ENCODE measurements at places on chromosomes 6 and 20.

DNA sequence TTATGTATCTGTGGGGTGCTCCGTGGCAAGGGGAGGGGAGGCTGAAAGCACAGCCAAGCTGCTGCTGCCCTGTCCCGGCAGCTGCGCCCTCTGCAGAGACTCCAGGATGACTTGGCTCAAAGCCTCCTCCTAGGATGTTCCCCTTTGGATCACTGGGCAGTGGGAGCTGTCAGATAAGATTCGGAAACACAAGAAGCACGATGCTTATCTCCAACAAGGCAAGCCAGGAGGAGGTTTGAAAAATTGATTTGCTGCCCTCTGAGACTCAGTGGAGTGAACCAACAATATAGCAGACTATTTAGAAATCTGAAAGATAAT, 776.4 kb downstream of the C6orf118 start:
- DNase-seq, result peak; percentile 6

DNA sequence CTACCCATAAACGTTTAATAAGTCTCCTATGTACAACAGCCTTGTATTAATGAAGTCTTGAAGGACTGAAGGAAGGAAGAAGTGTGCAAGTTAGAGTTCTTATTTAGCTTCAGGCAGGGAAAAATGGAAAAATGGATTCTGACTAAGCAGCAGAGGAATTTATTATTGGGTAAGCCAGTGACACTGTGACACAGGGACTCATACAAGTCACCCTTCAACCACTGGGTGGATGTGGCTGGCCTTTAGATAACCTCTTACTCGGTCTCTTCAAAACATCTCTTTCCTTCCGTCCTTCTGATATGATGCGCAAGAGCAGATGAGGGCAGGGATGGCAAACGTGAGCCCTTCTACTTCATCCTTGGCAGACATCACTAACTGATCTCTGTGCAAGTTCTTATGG, 145.6 kb downstream of the DHX35 start:
- no peak for DNase-seq

DNA sequence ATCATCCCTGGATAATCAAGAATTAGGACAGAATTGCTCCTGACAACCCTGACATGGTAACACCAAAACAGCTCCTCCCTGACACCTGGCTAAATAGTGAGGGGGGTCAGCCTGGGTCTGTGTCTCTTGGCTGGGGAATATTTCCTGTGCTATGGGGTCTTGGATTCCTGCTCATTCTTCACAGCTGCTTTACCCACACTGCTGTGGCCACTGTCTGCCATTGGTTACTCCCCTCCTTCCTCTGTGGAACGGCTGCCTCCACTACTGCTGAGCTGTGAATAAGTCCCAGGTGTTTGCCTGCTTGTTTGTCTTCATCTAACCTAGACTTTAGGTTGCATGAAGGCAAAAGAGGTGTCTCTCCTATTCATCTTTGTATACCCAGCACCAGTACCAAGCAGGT, 33.9 kb upstream of the TXLNB start:
- no peak for DNase-seq

GRCh38 chr6:159157431-159157830, 11.8 kb upstream of the FNDC1 start:
- DNase-seq, result no peak

DNA sequence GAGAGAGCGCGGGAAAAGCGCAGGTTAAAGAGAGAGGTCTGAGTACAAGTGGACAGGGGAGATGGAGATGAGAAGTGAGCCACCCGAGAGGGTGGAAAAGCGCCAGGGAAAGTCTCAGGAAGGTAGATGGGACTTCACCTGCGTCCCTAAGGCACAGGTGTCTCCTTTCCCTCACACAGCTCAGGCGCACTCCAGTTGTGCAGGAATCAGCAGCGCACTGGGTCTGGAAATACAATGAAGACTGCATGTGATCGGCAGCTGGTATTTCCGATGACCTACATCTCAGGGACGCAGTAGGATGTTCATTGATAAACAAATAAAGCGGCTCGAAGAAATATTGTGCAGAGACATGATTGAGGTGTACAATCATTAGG, 432 bp upstream of the KHDRBS2 start:
- no peak for DNase-seq

DNA sequence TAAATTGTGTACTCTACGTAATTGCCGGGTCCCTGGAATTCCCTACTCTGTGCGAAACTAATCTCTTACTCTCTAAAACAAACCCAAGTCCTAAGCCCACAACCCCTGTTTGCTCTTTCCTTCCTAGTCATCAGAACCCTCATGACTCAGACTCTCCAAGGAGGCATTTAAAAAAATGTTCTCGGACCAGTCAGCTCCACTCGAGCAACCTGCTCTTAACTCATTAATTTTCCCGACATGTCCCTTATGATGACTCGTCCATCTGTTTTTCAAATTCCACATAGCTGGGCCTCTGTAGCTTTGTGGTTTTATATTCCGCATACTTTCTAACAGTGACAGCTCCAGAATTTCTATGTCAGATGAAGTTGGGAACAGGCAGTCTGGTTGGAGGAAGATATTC, 2.6 kb upstream of the MUC22 start:
- no peak for DNase-seq

DNA sequence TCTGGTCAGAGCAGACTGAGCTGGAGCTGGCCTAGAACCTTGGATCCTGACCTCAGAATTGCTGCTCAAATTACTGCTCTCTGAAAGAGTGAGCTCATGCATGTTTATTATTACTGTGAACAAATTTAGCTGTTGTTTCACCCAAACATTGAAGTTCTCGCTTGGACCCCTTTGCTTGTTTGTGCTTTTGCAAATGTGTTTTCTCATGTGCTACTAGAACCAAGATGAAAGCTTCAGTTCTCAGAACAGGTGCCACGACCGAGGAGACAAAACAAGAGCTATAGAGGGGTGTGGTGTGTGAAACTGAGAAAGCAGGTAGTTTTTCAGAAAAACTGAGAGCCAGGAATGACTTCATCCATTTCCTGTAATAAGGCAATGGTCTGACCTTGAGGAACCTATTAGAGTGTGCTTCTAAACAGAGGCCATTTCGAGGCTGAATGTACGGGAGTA, 50.0 kb upstream of the ESR1 start:
- no peak for DNase-seq

- DNase-seq, result no peak
These were observed 502.4 kb downstream of the LMBRD1 start for GRCh38 chr6:69294407-69294806.

GRCh38 chr20:57847104-57847503, 137.3 kb upstream of the PMEPA1 start:
- no peak for DNase-seq

- DNase-seq, result no peak
These were observed 99.0 kb downstream of the TMEM242 start for GRCh38 chr6:157224178-157224950.

Measured in ELF-1 (cell line).